GF-D8 (cell line): ENCODE measurements at places on chromosomes 11 and 22.

DNA sequence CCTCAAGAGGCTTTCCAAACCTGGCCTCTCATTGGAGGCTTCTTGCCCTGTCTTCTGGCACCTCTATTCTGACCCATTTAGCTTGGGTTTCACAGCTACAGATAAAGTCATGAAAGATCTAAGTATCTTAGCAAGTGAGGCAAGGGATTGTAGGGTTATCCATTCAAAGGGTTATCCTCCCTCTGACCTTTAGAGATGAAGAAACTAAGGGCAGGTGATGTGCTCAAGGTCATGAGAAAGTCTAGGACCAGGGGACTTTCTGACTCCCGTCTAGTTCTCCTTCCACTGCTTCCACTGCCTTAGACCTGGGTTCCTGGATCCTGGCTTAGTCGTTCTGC lies 7.2 kb downstream of the PHOX2A start:
- no peak for DNase-seq

DNA sequence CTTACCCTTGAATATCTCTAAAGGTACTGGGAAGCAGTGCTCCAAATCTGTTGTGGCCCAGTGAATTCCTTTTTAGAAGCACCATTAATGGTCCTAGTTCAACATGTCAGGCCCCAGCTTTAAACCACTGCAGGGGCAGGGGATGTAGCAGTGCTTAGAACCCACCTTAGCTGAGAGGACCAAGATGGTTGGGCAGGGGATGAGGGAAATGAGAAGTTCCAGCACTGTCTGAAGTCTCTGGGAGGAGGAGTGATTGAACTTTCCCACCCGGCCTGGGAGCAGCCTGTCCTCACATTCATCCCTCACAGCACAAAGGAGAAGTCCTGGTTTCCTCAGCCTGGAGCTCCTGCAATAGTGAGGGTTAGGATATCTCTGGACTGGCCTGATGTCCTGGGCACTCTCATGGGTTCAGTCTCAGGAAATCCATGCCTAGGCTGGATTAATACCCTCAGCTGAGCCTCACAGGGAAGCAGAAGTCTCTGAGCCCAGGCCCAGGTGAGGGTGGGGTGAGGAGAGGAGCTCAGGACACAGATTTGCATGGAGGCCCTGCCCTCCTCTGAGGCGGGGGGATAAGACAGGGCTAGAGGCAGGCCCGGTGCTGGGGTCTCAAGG lies 28.6 kb upstream of the PRAME start:
- DNase-seq: no peak

GRCh38 chr11:47997063-47998053 lies 17.0 kb downstream of the PTPRJ start:
- no peak for DNase-seq

GRCh38 chr11:134038897-134039470 lies 29.9 kb upstream of the JAM3 start:
- no peak for DNase-seq

DNA sequence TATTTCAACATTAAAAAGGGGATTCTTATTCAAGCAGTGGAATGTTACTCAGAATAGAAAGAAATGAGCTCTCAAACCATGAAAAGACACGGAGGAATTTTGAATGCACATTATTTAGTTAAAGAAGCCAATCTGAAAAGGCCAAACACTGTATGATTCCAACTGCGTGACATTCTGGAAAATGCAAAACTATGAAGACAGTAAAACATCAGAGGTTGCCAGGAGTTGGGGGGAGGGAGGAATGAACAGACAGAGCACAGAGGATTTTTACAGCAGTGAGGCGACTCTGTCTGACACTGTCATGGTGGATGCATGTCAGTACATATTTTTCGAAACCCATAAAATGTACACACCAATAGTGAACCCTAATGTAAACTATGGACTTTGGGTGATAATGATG lies 22.9 kb upstream of the THY1 start:
- no peak for DNase-seq

DNA sequence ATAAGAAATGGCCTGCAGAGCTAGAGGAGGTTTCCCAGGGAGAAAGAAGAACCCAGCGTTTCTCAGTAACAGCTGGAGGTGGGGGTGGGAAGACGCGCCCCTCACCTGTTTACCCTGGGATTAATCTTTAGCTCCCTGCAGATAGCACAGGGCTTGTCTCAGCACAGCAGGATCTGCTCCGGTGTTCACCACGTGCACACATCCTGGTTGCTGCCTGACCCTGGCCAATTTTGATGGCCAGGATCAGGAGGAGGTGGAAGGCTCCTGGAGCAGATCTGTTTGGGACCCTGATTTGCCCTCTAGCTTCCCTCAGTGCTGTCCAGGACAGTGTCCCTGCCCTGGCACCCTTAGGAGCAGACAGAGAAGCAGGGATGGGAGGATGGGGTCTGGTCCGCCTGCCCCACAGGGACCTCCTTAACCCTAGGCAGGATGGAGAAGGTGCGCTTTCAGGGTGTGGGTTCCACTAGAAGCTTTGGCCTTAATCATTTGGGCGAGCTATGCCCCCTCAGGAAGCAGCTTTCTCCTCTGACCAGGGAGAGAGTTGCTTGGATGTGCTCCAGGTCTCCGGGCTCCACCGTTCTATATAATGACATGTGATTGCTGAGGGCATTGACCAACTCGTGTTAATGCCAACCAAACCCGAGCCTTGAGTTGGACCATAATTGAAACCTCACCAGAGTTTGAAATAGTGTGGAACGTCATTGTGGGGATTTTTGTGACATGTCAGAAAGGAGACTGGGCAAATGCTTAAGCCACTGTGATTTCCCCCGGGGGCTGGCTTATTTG lies 19.3 kb downstream of the UPB1 start:
- no peak for DNase-seq

DNA sequence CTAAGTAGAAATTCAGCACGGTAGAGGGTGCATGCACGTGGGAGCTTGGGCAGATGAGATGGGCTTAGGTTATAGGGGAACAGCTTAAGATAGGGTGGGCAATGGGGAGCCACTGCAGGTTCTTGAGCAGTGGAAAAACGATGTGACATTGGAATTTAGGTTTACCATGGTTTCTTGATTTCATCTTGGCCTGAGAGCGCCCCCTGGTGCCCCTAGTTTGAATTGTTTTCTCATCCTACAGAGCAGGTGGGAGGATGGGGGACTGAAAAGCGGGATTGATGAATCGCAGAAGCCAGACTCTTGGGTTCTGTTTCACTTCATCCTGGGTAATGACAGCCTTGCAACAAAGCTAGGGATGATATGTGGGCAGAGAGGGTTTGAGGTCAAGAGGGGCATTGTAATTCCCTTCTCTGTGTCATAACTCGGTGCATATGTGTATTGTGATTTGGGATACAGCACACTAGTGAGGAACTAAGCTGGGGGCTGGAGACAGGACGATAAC lies 6.7 kb upstream of the MCAM start:
- peak; percentile 53 for DNase-seq

- no peak for DNase-seq
These were observed 788 bp downstream of the KRTAP5-10 start for GRCh38 chr11:71566081-71566620.

- DNase-seq: no peak
These were observed 1.1 kb downstream of the HMGXB4 start for GRCh38 chr22:35258191-35258988.

DNA sequence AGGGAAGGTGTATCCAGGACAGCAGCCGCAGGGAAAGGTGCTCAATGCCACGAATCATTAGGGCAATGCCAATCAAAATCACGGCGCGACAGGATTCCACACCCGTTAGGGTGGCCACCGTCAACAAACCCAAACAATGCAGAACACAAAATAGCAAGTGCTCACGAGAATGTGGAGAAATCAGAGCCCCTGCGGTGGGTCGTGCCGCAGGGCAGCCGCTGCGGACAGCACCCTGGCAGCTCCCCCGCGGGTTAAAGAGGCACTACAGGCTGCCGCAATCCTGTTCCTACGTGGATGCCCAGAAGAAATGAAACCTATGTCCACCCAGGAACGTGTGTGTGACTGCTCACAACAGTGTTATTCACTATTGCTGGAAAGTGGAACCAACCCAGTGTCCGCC lies 17.1 kb upstream of the TH start:
- DNase-seq: no peak

DNA sequence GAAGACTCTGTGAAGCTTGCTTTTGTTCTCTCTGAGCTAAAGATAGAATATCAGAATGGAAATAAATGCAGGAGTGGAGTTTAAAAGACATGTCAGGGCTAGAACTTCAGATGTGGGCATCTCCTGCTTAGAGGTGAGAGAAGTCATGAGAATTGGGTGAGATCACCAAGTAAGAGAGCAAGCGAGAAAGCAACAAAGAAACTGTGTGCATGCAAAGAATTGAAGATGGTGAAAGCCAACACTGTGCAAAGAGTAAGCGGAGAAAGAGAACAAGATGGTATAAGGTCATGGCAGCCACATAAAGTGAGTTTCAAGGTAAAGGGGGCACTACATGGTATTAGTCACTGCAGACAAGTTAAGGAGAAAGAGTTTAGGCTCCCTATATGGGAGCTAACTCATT lies 57.3 kb upstream of the SCUBE2 start:
- DNase-seq: no peak

- peak; percentile 70 for DNase-seq
These were observed 40.5 kb downstream of the LRRC32 start for GRCh38 chr11:76629853-76630599.

DNA sequence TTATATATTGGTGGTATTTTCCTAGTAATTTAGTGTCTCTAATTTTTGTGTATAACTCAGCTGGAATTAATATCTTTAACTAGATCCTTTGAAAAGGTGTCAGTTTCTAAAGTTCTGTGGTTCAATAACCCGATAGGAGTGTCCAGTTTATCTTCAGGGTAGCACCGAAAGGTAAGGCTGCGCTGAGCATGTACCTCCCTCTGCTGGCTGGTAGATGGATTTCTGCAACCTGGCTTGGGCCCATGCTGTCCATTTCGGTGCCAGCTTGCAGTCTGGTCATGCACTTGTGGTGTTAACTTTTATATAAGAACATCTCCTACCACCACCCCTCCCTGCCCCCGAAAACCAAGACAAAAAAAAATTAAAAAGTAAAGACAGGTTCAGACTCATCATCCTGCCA lies 24.7 kb downstream of the EXT2 start:
- no peak for DNase-seq

DNA sequence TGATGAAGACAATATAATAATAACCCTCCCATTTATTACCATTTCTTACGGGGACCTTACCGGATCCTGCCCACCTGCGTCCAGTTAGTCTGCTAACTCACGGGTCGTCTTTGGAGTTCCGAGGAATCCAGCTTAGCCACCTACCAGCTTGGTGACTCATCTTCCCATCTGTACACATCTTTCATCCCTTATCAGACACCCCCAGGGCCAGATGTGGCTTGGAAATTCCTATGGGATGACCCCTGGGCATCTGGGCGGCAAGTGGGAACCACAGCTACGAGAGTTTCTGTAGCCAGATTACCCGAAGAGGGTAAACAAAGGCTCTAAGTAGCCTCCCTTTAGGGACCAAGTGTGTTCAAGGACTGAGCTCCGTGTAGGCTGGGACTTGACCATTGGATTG lies 12.8 kb upstream of the PRR5 start:
- no peak for DNase-seq

GRCh38 chr11:36247493-36247892 lies 41.7 kb downstream of the COMMD9 start:
- no peak for DNase-seq

DNA sequence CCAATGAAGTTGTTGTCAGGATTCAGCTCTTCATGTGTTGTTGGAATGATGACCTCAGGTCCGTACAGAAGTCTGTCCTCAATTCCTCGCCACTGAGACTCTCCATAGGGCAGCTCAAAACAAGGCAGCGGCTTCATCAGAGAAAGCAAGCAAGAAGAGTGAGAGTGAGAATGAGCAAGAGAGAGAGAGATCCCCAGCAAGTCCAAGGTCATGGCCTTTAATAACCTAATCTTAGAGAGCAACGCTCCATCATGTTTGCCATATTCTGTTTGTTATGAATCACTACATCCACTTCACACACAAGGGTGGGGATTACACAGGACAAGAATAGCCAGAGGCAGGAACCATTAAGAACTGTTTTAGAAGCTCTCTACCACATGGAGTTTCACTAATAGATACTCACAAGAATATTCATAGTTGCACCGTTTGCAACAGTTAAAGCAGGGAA lies 23.3 kb upstream of the MMP7 start:
- DNase-seq: no peak

GRCh38 chr11:121268581-121268980 lies 24.0 kb upstream of the SC5D start:
- no peak for DNase-seq

GRCh38 chr11:5317292-5317691 lies 6.8 kb downstream of the OR51B2 start:
- DNase-seq: no peak

GRCh38 chr11:34426766-34427185 lies 12.0 kb upstream of the CAT start:
- no peak for DNase-seq

DNA sequence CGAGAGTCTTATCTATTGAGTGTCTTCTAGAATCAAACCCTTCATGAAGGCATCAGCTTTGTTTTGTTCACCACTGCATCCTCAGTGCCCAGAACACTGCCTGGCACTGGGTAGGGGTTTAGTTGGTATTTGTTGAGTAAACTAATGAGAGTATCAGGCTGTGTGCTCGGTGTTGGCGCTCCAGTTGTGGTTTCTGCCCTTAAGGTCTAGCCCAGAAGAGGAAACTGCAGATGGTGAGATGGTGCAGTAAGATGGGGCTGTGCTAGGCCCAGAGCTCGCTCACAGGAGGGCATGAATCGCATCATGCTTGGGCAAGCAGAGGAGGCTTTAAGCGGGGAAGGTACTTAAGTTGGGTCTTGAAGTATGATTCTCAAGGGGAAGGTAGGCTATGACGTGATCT lies 97.2 kb downstream of the FBXO7 start:
- DNase-seq: no peak

- DNase-seq: no peak
These were observed 20.8 kb upstream of the GAB2 start for GRCh38 chr11:78438298-78438975.

- no peak for DNase-seq
These were observed 379.5 kb downstream of the ETS1 start for GRCh38 chr11:128207861-128208321.

GRCh38 chr11:43941257-43941994 lies 1.0 kb upstream of the C11orf96 start:
- no peak for DNase-seq

- no peak for DNase-seq
These were observed 863 bp upstream of the TPBGL start for GRCh38 chr11:75239531-75240290.

DNA sequence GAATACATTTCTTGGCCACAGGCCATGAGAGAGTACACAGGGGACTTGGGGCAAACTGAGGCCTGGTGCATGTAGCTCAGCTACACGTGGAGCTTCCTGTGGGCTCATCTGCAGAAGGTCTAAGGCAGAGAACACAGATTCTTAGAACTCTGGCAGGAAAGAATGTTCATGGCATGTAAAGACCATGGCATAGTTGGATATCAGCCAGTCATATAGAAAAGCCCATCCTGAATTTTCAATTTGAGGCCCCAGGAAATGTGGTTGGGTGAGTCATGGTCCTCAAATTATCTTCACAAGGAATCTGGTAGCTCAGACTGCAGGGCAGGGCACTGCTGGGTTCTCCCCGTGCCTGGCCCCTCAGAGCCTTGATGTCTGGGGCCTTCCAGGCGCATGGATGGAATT lies 13.7 kb upstream of the ST3GAL4 start:
- DNase-seq: peak; percentile 93
